ENCODE measurements at places on chromosomes 13 and 19.

DNA sequence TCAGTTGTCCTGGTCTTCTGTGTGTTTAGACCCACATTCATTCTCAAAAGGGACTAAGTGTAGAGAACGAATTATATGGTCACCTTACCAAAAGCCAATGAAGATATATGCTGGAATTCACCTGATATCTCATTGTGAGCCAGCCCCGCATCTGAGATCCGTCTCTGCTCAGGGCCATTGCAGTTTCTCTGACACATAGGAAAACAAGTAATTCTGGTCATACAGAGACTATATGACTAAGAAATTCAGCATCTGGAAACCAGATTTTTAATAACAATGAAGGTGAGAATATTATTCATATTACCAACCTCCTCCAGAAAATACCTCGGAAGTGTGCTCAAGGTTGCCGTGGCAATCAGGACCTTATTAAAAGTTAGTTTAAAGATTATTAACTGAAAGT, 278.6 kb upstream of the EDNRB start:
- DNase-seq = no peak

GRCh38 chr19:48992581-48993174, 431 bp downstream of the GYS1 start:
- no peak for DNase-seq

GRCh38 chr13:113882267-113882630, 18.4 kb upstream of the GAS6 start:
- DNase-seq = no peak

DNA sequence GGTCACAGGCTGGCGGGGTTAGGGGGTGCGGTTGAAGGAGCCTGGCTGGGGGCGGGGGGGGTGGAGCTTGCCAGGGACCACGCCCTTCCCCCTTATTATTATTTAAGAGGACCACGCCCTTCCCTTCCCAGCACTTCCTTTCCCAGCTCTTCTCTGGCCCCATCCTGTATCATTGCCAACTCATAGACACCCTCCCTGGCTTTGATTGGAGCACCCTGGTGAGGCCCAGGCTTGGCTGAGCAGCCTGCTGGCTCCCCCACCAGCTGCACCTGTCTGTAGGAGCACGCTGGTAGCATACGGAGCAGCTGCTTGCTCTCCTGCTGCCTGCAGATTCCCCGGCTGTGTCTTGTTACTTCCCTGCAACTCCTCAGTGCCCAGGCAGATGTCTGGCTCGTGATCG, 62.5 kb upstream of the PDX1 start:
- DNase-seq = no peak

DNA sequence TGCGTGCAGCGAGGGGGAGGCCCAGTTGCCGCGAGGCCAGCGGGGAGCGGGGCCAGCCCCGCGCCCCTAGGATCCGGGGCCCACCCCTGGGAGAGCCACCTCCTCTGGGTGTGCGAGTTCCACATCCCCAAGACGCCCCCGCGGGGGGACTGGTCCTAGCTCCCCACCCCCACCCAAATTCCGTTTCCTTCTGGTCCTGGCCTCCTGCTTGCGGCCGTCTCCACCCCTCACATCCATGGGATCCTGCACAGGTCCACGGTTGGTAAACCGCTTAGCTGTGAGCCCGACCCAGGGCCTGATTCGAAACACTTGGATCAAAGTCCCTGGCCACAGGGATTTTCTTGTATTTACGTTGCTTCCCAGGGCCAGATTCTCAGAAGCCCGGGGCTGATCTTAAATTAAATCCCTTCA, 324 bp upstream of the FBXO17 start:
- DNase-seq = no peak

- no peak for DNase-seq
Measured at GRCh38 chr13:93173654-93174053, 53.0 kb upstream of the GPC6 start.

Measured in erythroblast (primary cell).